ENCODE measurements at places on chromosomes 7 and 10.

- DNase-seq = no peak
Measured at GRCh38 chr7:107902381-107902780, 11.4 kb downstream of the DLD start.

DNA sequence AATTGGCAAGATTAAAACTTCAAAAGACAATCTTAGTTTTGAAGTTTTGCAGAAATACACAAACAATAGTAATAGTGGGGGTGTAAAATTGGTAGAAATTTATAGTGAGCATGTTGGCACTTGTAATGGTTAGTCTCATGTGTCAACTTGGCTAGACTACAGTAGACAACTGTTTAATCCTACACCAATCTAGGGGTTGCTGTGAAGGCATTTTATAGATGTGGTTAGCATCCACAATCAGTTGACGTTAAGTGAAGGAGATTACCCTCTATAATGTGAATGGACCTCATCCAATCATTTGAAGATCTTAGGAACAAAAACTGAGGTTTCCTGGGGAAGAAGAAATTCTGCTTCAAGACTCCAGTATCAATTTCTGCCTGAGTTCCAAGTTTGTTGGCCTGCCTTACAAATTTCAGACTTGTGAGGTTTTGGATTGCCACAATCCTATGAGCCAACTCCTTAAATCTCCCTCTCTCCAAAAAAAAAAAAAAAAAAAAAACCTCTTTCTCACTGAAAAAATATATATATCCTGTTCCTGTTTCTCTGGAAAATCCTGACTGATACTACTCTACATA is 531.6 kb upstream of the IGFBP3 start:
- DNase-seq = no peak

DNA sequence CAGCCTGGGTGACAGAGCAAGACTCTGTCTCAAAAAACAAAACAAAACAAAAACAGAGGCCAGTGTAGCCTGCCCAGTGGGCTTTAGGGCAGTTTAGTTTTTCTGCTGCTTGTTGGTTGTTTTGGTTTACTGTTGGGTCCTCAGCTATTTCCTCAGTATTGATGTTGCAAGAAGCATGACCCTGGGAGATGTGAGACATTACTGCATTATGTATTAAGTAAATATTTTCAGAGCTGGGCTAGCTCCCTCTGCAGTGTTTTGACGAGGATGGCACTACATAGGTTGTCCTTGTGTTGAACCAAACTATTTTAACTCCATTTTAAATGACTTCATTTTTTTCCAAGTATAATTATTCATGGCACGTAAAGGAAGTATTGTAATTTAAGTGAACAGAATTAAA is 4.8 kb downstream of the AKAP9 start:
- DNase-seq = no peak

- no peak for DNase-seq
Measured at GRCh38 chr7:138895679-138896078, 85.5 kb downstream of the KIAA1549 start.

- no peak for DNase-seq
Measured at GRCh38 chr7:141483044-141483443, 68.2 kb upstream of the AGK start.

DNA sequence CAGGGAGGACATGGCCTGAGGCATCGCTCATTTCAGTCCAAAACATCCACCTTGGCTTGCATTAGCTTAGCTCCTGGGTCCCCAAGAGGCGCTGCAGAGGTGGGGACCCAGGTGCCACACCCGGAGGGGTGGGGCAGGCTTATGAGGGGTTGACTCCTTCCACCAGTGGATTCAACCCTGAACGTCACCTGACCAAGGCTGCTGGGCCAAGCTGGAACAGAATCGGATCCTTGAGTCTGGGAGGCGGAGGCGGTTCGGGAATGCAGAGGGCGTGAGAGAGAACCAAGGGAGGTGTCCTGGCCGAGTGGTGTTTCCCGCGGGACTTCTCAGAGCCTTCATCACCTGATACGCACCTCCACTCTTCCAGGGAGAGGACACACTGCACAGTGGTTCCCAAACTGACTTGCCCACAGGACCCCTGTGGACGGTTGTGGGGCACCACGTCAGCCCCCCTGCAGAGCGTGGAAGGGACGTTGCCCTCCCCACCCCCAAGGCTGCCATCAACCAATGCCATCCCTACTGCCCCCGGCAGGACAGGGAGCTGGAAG is 4.5 kb upstream of the MICALL2 start:
- DNase-seq = no peak

DNA sequence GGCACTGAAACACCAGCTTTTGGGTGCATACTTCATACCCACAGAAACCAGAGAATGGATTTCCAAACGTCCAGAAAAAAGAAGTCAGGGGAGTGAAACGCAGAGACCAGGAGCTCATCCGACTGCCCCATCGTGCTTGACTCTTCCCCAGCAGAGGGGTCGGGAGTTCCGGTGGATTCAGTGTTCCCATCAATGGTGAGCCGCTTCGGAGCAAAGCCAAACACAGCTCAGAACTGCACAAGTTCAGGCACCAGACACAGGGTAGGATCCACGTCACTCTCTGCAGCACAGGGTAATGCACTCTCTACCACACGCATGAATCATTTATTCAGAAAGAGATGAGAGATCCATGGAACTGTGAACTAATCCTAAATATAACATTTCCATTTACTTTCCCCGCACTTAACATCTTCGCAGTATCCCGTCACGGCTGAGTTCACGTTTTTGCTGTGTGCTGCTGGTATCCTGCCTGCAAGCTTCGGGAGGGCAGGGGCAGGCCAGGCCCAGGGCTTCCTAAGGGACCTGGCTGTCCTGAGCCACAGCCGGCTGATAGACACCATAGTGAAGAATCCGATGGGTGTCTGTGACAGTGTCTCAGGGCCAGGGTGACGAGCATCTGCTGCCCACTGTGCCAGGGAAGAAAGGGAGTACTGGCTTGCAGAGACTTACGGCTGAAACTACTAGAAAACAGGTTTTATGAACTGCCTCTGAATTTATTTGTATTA is 545.3 kb downstream of the PTPRN2 start:
- DNase-seq = no peak

- no peak for DNase-seq
Measured at GRCh38 chr7:47827351-47827756, 120.9 kb downstream of the PKD1L1 start.

DNA sequence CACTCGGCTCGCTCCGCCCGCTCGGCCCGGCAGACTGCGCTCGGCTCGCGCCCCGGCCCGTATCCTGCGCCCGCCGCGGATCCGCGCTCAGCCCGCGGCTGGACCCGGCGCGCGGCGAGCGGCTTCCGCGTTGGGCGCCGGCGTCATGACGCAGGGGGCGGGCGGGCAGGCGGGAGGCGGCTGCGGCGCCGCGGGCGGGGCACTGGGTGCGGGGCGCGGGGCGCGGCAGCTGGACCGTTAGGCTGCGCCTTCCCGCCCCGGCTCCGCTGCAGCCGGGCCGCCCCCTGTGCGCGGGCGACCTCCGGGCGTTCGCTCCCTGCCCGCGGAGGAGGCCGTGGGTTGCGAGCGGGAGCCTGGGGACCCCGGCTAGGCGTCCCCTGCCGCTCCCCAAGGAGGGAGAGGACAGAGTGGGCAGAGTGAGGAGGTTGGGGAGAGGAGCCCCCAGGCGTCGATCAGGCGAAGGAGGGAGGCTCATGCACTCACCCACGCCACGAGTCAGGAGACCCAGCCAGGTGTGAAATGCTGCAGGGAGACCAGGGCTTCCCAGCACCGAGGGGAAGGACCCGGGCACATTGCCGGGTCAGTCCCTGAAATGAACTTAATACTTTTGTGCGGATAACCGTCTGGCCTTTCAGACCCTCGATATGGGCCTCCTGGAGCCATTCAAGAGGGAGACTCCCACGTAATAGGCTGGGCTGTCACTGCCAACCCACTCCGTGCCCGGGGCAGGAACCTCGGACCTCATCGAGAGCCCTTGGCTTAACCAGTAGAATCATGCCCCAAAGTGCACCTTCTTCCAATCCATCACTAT is at the start of gene PIP4K2A:
Gene PIP4K2A, minus strand, starts transcription at position 100 of the 811 bp plus-strand sequence. CDS start 252 bp downstream, outside the sequence.
- peak; percentile 56 for DNase-seq

GRCh38 chr10:126218174-126218573 is 170.1 kb downstream of the ADAM12 start:
- no peak for DNase-seq

DNA sequence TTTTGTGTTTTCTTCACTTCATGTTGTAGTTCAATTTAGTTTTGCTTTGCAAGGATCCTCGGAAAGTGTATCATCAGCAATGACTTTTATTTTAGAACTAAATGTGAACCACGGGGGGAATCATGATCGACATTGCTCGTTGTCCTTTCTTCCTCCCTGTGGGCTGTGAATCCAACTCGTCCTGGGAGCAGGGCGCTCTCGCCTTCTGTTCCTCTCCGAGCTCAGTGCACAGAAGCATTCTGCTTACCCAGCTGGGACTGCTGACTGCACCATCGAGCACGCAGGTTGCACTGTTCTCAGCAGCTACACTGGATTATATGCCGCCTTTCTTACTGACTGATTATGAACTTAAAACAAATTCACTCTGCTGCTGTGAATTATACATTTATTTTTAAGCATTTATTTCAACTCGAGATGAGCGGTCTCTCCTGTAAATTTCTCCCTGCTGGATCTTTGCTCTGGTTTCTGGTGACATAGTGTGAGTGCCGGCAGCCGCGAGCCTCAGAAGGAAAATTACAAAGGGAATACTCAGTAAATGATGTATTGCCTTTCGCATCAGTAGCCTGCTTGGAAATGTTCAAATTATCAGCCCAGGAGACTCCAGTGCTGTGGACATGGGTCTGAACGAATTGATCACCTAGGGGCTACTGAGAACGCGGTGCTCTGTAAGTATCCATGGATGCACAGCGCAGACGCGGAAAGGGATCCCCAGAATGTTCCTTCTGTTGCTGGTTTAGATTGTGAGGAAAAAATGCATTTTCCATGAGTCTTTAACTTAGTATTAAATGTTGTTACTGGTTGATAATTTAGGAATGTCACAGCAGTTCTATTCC is 92.6 kb downstream of the PTPRE start:
- no peak for DNase-seq

DNA sequence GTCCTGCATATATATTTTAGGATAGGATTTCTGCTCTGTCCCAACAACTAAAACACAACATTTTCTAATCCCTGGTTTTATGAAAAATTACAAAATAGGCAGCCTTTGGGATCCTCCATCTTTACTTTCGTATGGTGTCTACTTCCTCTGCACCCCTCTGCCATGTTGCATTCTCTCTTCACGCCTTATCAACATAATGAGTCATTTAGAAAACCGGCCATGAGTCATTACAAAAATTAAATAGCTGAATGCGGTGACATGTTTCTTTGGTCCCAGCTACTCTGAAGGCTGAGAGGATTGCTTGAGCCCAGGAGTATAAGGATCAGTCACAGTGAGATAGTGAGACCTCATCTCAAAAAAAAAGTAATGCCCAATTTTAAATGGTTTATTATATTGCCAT is 148.1 kb upstream of the CELF2 start:
- no peak for DNase-seq

DNA sequence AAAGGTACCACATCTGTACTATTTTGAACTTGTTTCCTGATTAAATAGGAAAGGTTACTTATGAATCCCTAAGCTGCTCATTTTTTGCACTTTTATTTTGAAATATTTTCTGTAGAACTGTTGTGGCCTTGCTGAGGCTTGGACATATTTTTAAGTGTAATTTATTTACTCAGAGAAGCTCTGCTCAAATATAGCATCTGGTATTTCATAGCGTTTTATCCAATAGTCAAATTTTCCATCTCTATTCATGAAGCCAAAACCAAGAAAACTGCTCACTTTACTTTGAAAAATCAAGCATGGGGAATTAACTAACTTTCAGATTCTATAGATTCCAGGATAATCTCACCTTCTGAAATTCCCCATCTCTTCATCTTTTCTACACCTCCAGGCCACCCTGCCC is 6.6 kb upstream of the FAM3C start:
- no peak for DNase-seq

GRCh38 chr7:158616050-158616449 is 28.4 kb upstream of the PTPRN2 start:
- no peak for DNase-seq

DNA sequence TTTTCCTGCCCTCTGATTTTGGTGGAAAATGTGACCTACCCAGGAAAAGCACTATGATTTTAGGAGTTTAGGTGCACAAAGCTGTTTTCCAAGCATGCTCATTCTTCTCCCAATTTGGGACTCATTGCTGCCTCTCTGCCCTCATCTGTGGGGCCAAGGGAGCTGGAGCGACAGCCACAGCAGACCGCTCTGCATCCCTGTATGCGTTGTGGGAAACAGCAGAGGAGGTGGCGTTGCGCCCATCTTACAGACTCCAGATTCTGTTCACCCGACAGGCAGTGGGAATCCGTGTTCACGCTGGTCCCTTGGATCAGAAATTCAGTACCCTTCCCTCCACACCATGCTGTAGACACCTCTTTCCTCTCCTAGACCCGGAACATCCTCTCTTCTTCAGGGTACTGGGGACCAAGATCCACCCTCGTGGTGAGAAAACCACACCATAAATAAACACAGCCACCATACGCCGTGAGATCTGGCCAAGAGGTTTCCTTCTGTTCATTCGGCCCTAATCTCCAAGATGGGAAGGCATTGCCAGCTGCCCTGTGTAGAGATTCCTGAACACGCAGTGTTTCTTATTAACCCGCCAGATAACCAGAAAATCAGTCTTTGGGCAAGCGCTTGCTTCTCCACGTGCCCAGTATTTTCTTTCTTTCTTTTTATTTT is 87.9 kb downstream of the CUX1 start:
- DNase-seq = no peak

DNA sequence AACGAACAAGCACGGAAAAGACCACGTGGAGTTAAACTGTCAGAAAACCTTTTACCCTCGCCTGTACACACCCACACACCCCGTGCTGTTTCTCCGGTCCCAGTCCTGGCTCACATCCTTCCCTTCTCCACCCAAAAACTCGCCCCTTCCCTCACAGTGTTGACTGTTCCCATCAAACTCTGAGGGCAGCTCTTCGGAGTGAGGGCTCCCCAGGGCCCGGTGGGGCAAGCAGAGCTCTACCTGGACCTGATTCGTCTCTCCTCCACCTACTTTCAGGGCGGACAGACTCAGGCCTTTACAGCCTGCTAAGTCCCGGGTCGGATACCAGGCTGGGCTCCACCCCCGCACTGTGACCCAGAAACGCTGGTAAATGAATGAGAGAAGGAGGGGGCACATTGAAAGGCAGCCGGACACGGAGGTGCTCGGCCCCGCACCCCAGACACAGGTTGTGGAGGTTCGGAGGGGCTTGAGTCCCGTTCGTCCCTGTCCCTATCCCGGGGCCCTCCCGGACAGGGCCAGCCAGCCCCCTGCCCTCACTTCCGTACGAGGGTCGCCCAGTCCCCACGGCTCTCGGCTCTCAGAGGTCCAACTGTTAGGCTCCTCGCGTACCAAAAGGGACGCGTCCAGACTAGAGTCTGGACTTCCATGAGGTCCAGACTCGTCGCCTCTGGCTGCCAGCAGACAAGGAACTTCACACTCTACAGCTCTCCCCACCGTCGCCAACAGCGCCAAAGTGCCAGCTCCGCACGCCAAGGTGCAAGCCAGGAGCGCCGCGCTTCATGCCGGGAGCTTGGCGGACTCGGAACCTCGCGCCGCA is 31.7 kb upstream of the ASL start:
- peak; percentile 3 for DNase-seq

DNA sequence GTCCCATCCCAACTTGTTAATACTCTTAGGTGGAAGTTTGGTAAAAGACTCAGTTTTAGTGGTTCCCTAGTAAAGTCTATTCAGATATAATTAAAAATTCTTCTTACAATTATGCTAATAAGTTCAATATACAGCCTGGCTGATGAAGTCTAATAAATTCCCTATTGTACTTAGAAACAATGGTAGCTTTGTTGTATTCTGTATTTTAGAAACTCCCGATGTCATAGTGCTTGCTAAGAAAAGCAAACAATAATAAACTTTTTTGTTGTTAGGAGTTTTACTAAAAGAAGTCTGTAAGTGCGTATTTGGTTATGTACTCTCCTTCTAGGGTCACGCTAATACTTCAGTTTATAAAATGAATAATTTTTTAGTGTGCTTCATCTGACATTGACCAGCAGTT is 206.8 kb downstream of the VTI1A start:
- no peak for DNase-seq
